Renal cortex interstitium (tissue), 15 donors: ENCODE measurements at places on chromosomes 11 and 22. TPM values are rescaled to one million over a fixed set of nuclear protein-coding genes. Genes with fewer than 3 reads are reported as not detected.

The KLHDC7B gene
- 0.10 TPM for polyA plus RNA-seq

The MUC6 gene
- 14.8 TPM for polyA plus RNA-seq

The B4GALNT4 gene
- polyA plus RNA-seq: 72.8 TPM

The SYVN1 gene
- polyA plus RNA-seq: 53.6 TPM

The OR2D2 gene
- not detected for polyA plus RNA-seq

The IGLL5 gene
- polyA plus RNA-seq: not detected

The GTSE1 gene
- polyA plus RNA-seq: 17.9 TPM

The TECTA gene
- 2.5 TPM for polyA plus RNA-seq

The ISX gene
- 0.29 TPM for polyA plus RNA-seq

The MS4A3 gene
- polyA plus RNA-seq: 0.80 TPM

The OR51B4 gene
- polyA plus RNA-seq: 0.27 TPM

The FREY1 gene
- polyA plus RNA-seq: 0.66 TPM

The FAM168A gene
- 44.2 TPM for polyA plus RNA-seq

The SYT7 gene
- polyA plus RNA-seq: 4.8 TPM

The TOM1 gene
- polyA plus RNA-seq: 40.7 TPM

The RGL4 gene
- 6.7 TPM for polyA plus RNA-seq

The LRRC56 gene
- polyA plus RNA-seq: 6.0 TPM

The TRIM48 gene
- not detected for polyA plus RNA-seq

The CTSW gene
- 1.0 TPM for polyA plus RNA-seq

The SPI1 gene
- 2.8 TPM for polyA plus RNA-seq

The PPP2R5B gene
- polyA plus RNA-seq: 18.4 TPM

The MS4A10 gene
- 0.19 TPM for polyA plus RNA-seq

The CRYBB1 gene
- polyA plus RNA-seq: 1.0 TPM

The NLRP14 gene
- 1.1 TPM for polyA plus RNA-seq

The PACSIN3 gene
- 38.8 TPM for polyA plus RNA-seq

The ASCL2 gene
- polyA plus RNA-seq: 1.5 TPM

The HBG2 gene
- 4,071 TPM for polyA plus RNA-seq

The CBLIF gene
- polyA plus RNA-seq: not detected
